ENCODE measurements at places on chromosomes 2 and 18. TPM values are rescaled to one million over a fixed set of nuclear protein-coding genes. Genes with fewer than 3 reads are reported as not detected.
A peak's percentile ranks its signal among the peaks of the same experiment; 100 is the strongest.

GRCh38 chr2:190456833-190457232, 48.7 kb downstream of the MFSD6 start:
- no peak overlapping the region for H3K27ac ChIP-seq
- H3K4me1 ChIP-seq, result no peaks in the 10 kb centered on the region
- H3K27me3 ChIP-seq, result no peaks in the 10 kb centered on the region
- no peak overlapping the region for H3K4me3 ChIP-seq

DNA sequence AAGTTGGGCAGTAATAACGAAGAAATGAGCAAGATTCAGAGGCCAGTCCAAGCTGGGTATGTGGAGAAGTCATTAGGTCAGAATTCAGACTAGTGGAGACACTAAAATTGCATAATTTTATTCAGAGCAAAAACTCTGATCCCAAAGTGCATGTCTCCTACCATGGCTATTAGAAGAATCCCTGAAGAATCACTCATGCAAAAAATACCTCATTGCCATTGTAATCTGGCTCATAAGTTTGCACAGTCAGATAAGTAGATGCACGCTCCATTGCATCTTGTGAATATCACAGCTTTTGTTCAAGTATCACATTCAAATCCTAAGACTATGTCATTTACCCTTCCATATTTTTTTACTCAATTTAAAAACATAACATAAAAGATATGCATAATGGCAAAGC, 692.2 kb upstream of the KLHL29 start:
- no peak overlapping the region for H3K27ac ChIP-seq
- H3K27me3 ChIP-seq, result peaks cover 1% of the 10 kb centered on the region
- no peak overlapping the region for H3K4me3 ChIP-seq
- no peak for DNase-seq
- H3K36me3 ChIP-seq, result no peaks in the 10 kb centered on the region

DNA sequence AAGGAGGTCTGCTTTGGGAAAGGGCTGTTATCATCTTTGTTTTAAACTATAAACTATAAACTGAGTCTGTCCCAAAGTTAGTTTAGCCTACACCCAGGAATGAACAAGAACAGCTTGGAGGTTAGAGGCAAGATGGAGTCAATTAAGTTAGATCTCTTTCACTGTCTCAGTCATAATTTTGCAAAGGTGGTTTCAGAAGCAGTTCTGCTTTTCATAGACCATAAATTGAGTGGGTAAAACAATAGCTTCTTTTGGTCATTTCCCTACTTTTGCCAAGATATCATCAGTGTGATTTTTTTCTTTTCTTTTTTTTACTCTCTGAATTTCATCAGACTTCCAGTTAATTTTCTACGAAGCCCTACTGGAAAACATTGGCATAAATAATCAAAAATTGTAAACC, 117.0 kb downstream of the AP1S3 start:
- H3K36me3 ChIP-seq, result peaks cover 31% of the 10 kb centered on the region
- DNase-seq, result no peak
- H3K27ac ChIP-seq, result peak overlapping the region; percentile 9
- H3K4me3 ChIP-seq, result no peak overlapping the region
- H3K4me1 ChIP-seq, result peaks cover 25% of the 10 kb centered on the region

GRCh38 chr2:221969087-221969829, 329.5 kb downstream of the PAX3 start:
- no peaks in the 10 kb centered on the region for H3K36me3 ChIP-seq
- no peak overlapping the region for H3K27ac ChIP-seq
- H3K27me3 ChIP-seq, result peaks cover 18% of the 10 kb centered on the region
- H3K4me1 ChIP-seq, result peaks cover 8% of the 10 kb centered on the region
- no peak for DNase-seq
- no peak overlapping the region for H3K4me3 ChIP-seq

DNA sequence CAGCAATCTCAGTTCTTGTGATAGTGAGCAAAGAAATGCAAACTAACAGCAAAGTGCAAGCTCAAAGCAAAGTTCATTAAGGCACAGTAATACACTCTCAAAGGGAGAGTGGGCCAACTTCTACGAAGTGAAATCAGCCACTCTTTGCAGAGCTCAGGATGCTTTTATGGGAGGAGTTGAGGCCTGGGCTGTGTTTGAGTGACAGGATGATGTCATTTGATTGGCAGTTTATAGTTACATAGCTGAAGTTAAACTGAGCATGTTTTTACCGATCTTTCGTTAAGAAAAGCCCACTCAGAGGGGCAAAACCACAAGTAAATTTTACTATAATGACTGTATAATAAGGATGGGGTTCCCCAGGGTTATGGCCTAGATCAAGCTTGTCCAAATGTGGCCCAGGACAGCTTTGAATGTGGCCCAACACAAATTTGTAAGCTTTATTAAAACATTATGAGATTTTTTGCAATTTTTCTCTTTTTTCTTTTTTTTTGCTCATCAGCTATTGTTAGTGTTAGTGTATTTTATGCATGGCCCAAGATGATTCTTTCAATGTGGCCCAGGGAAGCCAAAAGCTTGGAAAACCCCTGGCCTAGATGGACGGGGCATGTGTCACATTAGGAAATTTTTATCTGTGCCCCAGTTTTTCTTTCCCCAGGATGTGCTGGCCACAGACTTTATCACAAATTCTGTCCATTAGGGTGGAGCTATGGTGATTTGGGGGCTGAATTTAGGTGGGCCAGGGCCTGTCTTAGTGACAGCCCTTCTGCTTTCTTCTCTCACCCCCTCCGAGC, 8.3 kb upstream of the DNAH7 start:
- H3K4me1 ChIP-seq, result peaks cover 19% of the 10 kb centered on the region
- no peak for DNase-seq
- H3K4me3 ChIP-seq, result no peak overlapping the region
- H3K27ac ChIP-seq, result no peak overlapping the region
- no peaks in the 10 kb centered on the region for H3K36me3 ChIP-seq
- no peaks in the 10 kb centered on the region for H3K27me3 ChIP-seq

GRCh38 chr2:100625717-100626116, 62.9 kb downstream of the PDCL3 start:
- H3K4me1 ChIP-seq, result no peaks in the 10 kb centered on the region
- peaks cover 38% of the 10 kb centered on the region for H3K27me3 ChIP-seq
- no peak overlapping the region for H3K27ac ChIP-seq
- no peaks in the 10 kb centered on the region for H3K36me3 ChIP-seq
- DNase-seq, result no peak

DYNAP gene
- total RNA-seq, result not detected

GRCh38 chr2:238339814-238340213, 19.5 kb downstream of the TRAF3IP1 start:
- no peak for DNase-seq
- peaks cover 7% of the 10 kb centered on the region for H3K36me3 ChIP-seq
- peaks cover 7% of the 10 kb centered on the region for H3K4me1 ChIP-seq

GRCh38 chr2:110124038-110124825, 8.6 kb upstream of the MALL start:
- H3K27ac ChIP-seq, result no peak overlapping the region
- no peak for DNase-seq
- no peak overlapping the region for H3K4me3 ChIP-seq

C2orf68 gene
- 74.6 TPM for total RNA-seq

NRP2 gene
- 83.6 TPM for total RNA-seq

POTEI gene
- 7.0 TPM for total RNA-seq

APCDD1 gene
- total RNA-seq, result 104 TPM

- peak within 1 kb of the TSS; percentile 93 for H3K27ac ChIP-seq
- H3K4me1 ChIP-seq, result peaks cover 56% of the 10 kb centered on the region
- H3K4me3 ChIP-seq, result peak within 1 kb of the TSS; percentile 80
- DNase-seq, result peak; percentile 71
- H3K36me3 ChIP-seq, result no peaks in the 10 kb centered on the region
- H3K27me3 ChIP-seq, result peaks cover 28% of the 10 kb centered on the region
Measured at GRCh38 chr2:210224941-210225672, at the start of gene ACADL. Gene ACADL, minus strand, starts transcription at chr2:210225447. Its CDS starts 184 bp downstream, at chr2:210225263.

DNA sequence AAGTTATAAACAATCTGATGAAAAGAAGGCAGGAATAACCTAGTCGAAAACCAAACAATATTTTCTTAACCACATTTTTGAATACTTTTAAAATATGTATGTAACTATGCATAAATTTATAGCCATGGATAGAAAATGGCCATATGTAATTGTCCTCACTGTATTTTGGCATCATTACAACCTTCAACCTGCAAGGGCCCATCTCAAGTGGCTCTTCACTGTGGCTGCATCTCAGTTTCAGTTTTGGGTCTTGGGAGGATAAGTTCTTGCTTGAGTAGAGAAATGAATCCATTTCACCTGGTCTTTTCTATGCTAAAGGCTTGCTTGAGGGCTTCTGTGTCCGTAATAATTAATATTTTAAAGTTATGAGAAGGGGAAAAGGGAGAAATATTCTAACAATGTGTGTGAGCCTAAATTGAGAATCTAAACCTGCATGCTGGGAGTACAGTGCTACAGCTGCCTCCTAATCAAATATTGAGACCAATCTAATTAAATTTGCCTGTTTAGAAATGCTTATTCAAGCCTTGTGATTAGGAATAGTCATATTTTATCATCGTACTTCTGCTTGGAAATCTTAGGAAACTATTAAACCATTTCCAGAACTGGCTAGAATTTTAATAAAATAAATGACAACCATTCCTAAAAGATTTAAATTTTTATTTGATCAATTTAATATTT, 92.5 kb downstream of the EML4 start:
- H3K4me1 ChIP-seq, result no peaks in the 10 kb centered on the region
- H3K27me3 ChIP-seq, result no peaks in the 10 kb centered on the region
- H3K4me3 ChIP-seq, result no peak overlapping the region
- DNase-seq, result no peak
- H3K36me3 ChIP-seq, result peaks cover 20% of the 10 kb centered on the region
- H3K27ac ChIP-seq, result no peak overlapping the region

DNA sequence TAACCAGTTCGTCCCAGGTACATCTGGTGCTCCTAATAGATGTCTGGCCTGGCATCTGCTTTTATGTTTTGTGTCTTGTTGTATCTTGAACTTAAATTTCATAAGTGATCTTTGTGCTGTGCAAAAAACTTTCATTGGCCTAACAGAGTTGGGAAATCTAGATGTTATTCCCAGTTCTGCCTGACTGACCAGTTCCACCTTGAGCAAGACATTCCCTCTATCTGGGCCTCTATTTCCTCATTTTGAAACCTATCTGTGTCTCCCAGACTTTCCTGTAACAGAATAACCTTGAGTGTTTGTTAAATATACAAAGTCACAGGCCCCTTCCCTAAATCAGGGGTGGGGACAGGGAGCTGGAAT, 90.5 kb upstream of the MSH2 start:
- no peak overlapping the region for H3K27ac ChIP-seq
- H3K4me3 ChIP-seq, result no peak overlapping the region
- peaks cover 25% of the 10 kb centered on the region for H3K4me1 ChIP-seq
- peaks cover 3% of the 10 kb centered on the region for H3K36me3 ChIP-seq

- no peak overlapping the region for H3K27ac ChIP-seq
- no peak overlapping the region for H3K4me3 ChIP-seq
- DNase-seq, result no peak
- peaks cover 2% of the 10 kb centered on the region for H3K27me3 ChIP-seq
- H3K4me1 ChIP-seq, result peaks cover under 1% of the 10 kb centered on the region
Measured at GRCh38 chr2:133993160-133993559, 260.7 kb upstream of the MGAT5 start.

TOGARAM2 gene
- 0.40 TPM for total RNA-seq

HES6 gene
- total RNA-seq, result 4.3 TPM

DNA sequence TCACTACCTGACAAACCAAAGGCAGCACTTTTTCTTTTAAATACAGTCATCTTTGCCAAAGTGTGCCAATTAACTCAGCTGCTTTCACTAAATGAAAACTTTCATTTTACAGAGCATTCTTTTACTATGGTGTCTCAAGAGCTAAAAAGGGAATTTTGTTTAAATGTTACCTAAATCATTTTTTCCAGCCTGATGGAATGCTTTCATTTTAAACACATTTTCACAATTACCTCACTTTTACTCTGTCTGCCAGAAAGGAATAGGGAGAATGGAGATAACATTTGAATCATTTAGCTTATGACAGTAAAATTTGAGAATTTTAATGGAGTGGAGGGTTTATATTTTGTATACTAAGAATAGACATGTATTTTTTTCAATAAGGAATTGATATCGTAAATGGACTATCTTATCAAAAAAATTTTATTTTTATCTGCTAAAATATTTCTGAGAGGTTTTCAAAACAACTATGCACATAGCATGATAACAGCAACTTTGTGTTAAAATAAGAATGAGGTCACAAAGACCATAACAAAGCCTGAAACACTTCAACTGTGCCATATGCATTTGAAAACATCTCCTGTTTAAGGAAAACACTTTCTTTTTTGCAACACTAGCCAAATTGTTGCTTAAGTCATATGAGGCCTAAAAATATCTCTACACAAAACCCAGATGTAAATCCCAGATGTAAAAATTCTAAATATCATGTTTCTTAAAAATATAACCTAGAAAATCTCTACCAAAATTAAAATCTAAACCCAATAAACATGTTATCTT, 769.9 kb upstream of the FSHR start:
- no peaks in the 10 kb centered on the region for H3K36me3 ChIP-seq
- peak overlapping the region; percentile 83 for H3K27ac ChIP-seq
- no peaks in the 10 kb centered on the region for H3K27me3 ChIP-seq

DNA sequence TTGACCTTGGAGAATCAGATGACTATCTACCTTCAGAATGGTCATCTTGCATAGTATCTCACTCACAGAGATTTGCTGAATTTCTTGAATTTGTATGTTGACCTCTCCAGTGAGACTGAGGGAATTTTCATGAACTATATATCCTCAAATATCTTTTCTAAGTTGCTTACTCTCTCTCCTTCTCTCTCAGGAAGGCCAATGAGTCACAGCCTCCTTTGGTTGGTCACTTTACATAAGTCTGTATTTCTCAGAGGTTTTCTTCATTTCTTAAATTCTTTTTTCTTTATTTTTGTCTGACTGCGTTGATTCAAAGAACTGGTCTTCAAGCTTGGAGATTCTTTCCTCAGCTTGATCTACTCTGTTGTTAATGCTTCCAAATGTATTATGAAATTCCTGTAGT, 51.7 kb downstream of the VIT start:
- H3K27ac ChIP-seq, result no peak overlapping the region
- no peak overlapping the region for H3K4me3 ChIP-seq
- no peaks in the 10 kb centered on the region for H3K4me1 ChIP-seq
- no peaks in the 10 kb centered on the region for H3K27me3 ChIP-seq
- H3K36me3 ChIP-seq, result no peaks in the 10 kb centered on the region

- peaks cover 66% of the 10 kb centered on the region for H3K27me3 ChIP-seq
- peak overlapping the region; percentile 63 for H3K4me3 ChIP-seq
- no peak overlapping the region for H3K27ac ChIP-seq
- no peak for DNase-seq
Measured at GRCh38 chr2:51031021-51031780, 731 bp downstream of the NRXN1 start.
